ENCODE measurements at places on chromosomes 11 and 22. TPM values are rescaled to one million over a fixed set of nuclear protein-coding genes. Genes with fewer than 3 reads are reported as not detected.

DNA sequence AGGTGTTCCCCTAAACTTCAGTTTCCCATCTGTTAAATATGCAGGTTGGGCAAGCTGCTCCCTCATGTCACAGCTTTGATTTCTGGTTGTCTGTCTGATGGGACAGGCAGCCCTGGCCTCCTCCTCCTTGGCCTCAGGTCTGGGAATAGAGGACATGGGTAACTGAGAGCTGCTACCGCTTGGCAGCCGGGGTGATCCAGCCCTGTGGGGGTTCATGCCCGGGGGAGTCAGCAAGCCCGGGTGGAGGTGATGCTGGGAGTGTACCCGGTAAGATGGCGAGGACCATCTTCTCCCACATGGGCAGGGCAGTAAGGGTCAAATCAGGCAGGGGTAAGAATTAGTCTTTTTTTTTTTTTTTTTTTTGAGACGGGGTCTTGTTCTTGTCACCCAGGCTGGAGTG, 845.0 kb downstream of the TBC1D22A start:
- H3K4me3 ChIP-seq = no peak overlapping the region
- H3K4me1 ChIP-seq = no peaks in the 10 kb centered on the region
- no peak overlapping the region for H3K27ac ChIP-seq
- H3K27me3 ChIP-seq = peaks cover 24% of the 10 kb centered on the region

DNA sequence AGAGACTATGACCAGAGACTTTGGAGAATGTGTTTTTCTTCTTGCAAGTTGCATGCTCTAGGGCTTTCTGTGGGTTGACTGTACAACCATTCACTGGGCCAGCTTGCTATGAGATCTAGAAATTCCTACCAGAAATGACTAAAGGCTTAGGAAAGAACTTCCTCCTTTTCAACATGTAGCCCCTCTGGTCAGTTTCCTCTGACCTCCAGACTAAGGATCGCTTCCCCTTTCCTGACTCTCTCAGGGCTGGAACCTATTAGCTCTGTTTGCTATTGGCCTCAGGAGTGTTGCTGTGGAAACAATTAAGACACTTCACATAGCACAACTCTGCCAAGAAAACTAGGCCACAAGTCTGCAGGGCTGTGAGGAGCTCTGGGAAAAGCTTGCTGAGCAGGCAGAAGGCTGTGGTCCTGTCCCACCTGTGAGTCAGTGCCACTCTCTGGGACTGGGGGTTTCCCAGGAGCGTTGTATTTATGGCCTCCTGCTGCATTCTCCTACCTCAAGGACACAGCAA, 10.7 kb downstream of the CRY2 start:
- no peak for DNase-seq
- H3K4me1 ChIP-seq = no peaks in the 10 kb centered on the region
- no peak overlapping the region for H3K4me3 ChIP-seq
- H3K27ac ChIP-seq = no peak overlapping the region
- peaks cover 4% of the 10 kb centered on the region for H3K36me3 ChIP-seq

DNA sequence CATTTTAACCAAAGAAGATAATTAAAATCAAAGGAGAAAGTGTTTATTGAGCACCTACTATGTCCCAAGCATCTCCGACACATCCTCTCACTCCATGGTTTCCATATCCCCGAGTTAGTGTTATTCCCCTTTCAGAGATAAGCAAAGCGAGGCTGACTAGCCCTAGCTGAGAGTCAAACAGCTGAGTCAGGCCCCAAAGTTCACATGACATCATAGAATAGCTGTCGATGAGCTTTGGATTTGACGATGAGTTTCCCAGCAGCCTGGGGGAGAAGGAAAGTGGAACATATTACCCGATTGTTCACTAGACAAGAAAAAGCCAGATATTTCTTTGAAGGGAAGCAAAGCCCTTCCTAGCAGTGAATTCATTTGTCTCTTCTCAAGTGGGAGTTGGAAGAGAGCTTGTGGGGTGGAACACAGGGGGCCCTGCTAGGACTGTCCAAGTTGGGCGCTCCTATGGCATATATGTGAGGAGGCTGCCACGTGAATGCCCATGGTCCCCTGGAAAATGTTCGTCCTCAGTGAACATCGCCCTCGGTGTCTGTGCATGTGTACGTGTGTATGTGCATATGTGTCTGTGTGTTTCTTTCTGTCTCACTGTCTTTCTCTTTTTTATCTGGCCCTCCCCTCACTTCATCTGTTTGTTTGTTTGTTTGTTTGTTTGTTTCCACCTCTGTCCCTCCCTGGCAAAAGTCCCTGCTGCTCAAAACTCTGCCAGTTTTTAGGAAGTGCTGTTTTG, 493 bp upstream of the CYTH4 start:
- no peaks in the 10 kb centered on the region for H3K27me3 ChIP-seq
- DNase-seq = no peak
- H3K36me3 ChIP-seq = no peaks in the 10 kb centered on the region
- H3K4me1 ChIP-seq = peaks cover 10% of the 10 kb centered on the region

DNA sequence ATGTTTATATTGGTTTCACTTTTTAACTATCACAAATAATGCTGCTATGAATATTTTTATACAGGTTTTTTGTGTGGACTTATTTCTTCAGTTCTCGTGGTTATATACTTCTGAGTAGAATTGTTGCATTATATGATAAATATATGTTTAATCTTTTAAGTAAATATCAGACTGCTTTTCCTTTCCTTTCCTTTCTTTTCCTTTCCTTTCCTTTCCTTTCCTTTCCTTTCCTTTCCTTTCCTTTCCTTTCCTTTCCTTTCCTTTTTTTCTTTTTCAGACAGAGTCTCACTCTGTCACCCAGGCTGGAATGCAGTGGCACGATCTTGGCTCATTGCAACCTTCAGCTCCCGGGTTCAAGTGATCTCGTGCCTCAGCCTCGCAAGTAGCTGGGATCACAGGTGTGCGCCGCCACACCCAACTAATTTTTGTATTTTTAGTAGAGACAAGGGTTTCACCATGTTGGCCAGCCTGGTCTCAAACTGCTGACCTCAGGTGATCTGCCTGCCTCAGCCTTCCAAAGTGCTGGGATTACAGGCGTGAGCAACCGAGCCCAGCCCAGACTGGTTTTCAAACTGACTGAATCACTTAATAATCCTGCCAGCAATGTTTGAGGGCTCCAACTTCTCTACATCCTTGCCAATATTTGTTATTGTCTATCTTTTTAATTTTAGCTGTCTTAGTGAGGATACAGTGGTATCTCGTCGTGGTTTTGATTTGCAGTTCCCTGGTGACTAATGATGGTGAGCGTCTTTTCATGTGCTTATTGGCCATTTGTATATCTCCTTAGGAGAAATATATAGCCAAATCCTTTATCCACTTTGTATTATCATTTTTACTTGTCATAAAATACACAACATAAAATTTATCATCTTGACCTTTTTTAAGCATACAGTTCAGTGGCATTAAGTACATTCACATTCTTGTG, 21.9 kb downstream of the HTR3B start:
- peak overlapping the region; percentile 16 for H3K4me3 ChIP-seq
- no peak overlapping the region for H3K27ac ChIP-seq
- peaks cover 34% of the 10 kb centered on the region for H3K27me3 ChIP-seq
- peaks cover 9% of the 10 kb centered on the region for H3K4me1 ChIP-seq

FAM180B gene
- total RNA-seq = not detected

MYBPC3 gene
- total RNA-seq = not detected

CBX7 gene
- total RNA-seq = 8.6 TPM

- DNase-seq = peak; percentile 44
- no peak overlapping the region for H3K4me3 ChIP-seq
- H3K36me3 ChIP-seq = no peaks in the 10 kb centered on the region
- H3K27me3 ChIP-seq = no peaks in the 10 kb centered on the region
- H3K4me1 ChIP-seq = peaks cover 12% of the 10 kb centered on the region
- no peak overlapping the region for H3K27ac ChIP-seq
Observed at GRCh38 chr11:132028380-132029240, 658.2 kb downstream of the NTM start.

OR51E1 gene
- not detected for total RNA-seq

FERMT3 gene
- 2.1 TPM for total RNA-seq

- no peak overlapping the region for H3K4me3 ChIP-seq
- H3K36me3 ChIP-seq = no peaks in the 10 kb centered on the region
Observed at GRCh38 chr11:79570104-79570503, 129.3 kb upstream of the TENM4 start.

DNA sequence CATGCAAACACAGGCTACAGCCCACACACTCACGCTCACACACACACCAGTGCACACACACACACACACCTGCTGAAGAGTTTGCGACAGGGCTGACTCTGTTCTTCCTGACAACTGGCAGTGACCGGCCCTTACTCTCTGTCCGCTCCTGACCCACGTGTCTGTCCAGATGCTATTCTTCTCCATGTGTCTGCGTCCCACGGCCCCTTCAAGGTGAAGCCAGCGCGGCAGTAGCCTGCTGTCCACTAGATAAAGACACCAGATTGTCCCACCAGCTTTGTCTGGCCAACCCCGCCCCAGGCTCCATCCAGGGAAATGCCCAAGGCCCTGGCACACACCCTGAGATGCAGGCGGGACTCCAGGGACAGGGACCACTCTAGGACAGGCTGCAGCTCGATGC, 713.9 kb downstream of the BRD1 start:
- H3K27ac ChIP-seq = no peak overlapping the region
- no peak overlapping the region for H3K4me3 ChIP-seq
- H3K36me3 ChIP-seq = no peaks in the 10 kb centered on the region
- no peaks in the 10 kb centered on the region for H3K4me1 ChIP-seq
- no peak for DNase-seq
- H3K27me3 ChIP-seq = 0 out of 2 replicates have a peak, but pooled peaks cover 3% of the 10 kb centered on the region

GRCh38 chr11:68584097-68584496, 100.2 kb upstream of the GAL start:
- peaks cover 66% of the 10 kb centered on the region for H3K36me3 ChIP-seq
- H3K27me3 ChIP-seq = no peaks in the 10 kb centered on the region
- H3K27ac ChIP-seq = no peak overlapping the region
- peak; percentile 54 for DNase-seq
- no peak overlapping the region for H3K4me3 ChIP-seq

SULT4A1 gene
- not detected for total RNA-seq

FOSL1 gene
- total RNA-seq = 656 TPM

DNA sequence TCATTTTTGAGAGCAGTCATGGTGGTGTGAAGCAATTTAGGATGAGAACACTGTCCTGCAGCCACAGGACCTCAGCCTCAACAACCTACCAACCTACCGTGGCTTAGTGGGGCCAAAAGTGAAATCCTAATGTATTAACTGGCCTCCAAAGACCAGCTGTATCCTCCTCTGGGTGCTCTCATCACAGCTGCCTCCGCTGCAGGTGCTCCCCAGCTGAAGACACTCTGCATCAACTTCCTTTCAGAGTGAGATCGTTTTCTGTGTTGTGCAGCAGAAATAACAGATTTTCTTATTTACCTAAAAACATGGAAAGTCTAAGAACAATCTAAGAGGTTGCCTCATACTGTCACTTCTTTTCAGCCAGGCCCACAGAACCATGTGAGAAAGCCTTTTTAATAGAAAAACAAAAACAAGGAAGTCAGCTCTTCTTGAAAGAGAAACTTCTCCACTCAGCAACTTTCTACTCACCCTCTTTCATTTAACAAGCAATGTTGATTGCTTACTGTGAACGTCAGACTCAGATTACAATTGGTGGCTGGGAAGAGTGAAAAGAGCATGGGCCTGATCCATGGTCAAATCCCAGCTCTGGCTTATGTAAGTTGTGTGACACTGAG, 136.1 kb downstream of the TENM4 start:
- no peak for DNase-seq
- no peaks in the 10 kb centered on the region for H3K36me3 ChIP-seq
- peaks cover 34% of the 10 kb centered on the region for H3K27me3 ChIP-seq

GRCh38 chr22:17285656-17286055, 66.4 kb upstream of the ADA2 start:
- no peaks in the 10 kb centered on the region for H3K36me3 ChIP-seq
- H3K4me1 ChIP-seq = no peaks in the 10 kb centered on the region

GRCh38 chr22:46963672-46964545, 201.5 kb downstream of the TBC1D22A start:
- no peaks in the 10 kb centered on the region for H3K27me3 ChIP-seq
- DNase-seq = no peak
- no peaks in the 10 kb centered on the region for H3K4me1 ChIP-seq
- H3K4me3 ChIP-seq = no peak overlapping the region
- no peaks in the 10 kb centered on the region for H3K36me3 ChIP-seq

DNA sequence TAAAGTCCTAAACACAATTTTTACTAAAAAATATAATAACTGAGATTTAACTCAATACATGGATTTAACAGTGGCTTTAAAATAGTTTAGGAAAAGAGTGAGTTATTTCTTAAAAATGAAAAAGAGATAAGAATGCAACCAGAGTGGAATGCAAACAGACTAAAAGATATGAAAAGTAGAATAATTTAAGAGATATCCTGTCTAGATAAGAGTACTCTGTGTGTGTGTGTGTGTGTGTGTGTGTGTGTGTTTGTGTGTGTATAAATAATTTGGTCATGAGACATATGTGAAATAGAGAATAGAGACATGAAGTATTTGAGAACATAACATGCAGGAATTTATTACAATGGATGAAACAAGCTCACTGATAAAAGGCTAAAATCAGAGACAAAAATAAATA, 986.9 kb upstream of the CHORDC1 start:
- H3K4me1 ChIP-seq = no peaks in the 10 kb centered on the region
- no peak overlapping the region for H3K27ac ChIP-seq
- H3K36me3 ChIP-seq = no peaks in the 10 kb centered on the region
- H3K4me3 ChIP-seq = no peak overlapping the region
- no peak for DNase-seq

DNA sequence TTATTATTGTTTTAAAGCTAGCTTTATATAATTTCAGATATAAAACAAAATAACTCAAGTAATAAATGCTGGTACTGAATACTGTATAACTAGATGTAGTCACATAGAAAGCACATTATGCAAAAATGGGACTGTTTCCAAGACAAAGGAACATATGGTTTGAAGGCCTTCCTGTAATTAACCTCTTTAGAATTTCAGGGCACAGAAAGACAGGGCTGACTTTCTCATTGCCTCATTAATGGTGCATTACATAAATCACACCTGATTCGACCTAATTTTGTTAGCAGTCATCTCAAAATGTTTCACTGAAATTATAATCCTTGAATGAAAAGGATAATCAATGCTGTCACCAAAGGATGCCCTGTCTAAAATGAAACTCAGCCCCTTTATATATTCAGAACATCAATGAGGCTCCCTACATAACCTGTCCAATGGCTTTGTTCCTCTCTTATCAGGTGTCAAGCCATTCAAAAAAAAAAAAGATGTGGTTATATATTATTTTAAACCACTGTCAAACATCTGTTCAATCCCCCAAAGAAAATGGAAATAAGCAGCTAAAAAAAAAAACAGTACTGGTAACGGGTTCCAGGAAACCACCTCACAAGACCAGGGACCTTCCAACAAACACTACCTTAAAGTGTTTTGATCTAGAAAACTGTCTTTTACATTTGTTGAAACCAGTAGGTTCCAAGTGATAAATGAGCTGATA, 77.4 kb downstream of the FAM168A start:
- H3K4me3 ChIP-seq = no peak overlapping the region
- H3K36me3 ChIP-seq = no peaks in the 10 kb centered on the region
- no peak for DNase-seq

All from PC-3 (cell line).